ENCODE measurements at places on chromosomes 13 and 19.

DNA sequence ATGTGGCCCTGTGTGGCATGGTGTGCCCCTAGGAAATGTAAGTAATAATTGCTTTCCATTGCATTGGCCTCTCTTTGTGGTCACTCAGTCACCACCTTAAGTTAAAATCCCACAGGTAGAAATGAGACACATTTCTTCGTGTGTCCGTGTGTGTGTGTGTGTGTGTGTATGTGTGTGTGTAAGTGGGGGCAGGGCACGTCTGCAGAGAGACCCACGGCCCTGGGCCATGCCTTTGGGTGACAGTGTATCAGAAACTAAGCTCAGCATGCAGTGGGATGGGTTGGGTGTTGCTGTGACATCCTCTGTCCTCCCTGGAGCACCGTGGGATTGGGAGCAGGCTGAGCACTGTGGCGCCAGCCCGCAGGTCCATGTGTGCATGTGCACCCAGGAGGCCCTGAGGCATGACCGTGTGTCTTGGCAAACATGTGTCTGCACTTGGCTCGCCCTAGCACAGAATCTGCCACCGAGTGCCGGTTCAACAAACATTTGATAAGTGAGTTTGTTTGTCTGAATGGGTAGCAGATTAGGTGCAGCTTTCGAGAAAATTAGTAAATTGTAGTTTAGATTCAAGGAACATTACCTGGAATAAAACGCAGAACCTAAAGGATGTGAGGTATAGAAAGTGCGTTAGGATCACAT is 91.8 kb downstream of the WTIP start:
- no peak for DNase-seq

GRCh38 chr13:110123041-110123809 is 183.7 kb downstream of the COL4A1 start:
- DNase-seq: no peak

GRCh38 chr19:1276628-1277022 is 1.3 kb downstream of the FAM174C start:
- DNase-seq: no peak

DNA sequence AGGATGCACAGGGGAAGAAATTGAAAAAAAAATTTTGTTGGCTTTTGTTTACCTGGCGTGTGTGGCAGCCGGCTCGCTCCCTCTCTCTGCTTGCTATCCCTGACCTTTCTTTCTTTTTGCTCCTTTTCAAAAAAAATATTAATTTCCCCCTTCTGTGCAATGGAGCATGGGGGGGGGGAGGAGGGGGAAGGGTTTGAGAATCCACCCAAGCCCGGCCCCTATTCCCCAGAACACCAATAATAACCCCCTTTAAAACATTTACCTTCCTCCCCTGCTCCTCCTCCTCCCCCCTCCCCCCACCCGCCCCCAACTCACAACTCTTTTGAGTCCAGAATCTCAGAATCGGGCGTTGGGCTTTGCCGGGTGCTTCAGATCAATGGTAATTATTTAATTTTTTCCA is 28.4 kb downstream of the NFIX start:
- peak; percentile 51 for DNase-seq

DNA sequence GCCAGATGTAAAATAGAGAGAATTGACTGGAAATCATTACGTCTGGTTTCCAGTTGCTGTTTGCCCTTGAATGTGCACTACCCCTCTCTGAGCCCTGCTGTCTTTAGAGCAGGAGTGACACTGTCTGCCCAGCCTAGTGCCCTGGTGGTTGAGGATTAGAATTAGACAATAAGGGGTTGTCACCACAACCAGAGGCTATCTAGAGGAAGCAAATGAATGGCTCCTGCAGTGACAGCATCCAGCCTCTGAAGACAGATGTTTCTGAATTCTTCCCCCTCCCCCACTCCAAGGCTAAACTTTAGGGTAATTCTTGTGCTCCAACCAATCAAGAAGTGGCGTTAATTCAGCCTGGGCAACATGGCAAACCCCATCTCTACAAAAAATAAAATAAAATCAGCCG is 2.0 kb downstream of the RAB8A start:
- DNase-seq: no peak

- DNase-seq: no peak
These were observed 4.1 kb upstream of the CIRBP start for GRCh38 chr19:1264801-1265614.

DNA sequence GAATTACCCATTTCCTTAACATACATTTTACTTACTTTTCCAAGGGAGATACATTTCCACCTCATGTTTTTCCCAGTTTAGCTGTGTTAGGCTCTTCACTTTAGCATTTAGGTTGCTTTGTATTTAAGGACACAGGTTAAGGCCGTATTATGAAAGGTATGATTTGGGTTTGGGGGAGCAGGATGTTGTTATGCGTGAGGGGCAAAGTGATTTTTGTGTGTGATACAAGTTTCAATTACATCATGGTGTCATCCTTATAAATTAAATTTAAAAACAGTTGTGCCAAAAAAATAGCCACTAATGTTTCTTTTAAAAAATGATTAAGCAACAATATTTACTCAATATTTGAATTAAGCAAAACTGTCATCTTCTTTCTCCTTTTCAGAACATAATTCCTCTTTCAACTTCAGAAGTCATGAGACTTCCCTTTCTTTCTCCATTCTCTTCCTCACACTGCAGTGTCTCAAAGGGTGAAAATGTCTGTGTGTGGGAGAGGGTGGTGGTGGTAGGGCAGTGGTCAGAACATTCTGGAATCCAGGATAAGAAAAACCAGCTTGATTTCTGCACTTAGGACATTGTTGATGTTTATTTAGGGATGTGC is 126.2 kb downstream of the KCNRG start:
- DNase-seq: no peak

DNA sequence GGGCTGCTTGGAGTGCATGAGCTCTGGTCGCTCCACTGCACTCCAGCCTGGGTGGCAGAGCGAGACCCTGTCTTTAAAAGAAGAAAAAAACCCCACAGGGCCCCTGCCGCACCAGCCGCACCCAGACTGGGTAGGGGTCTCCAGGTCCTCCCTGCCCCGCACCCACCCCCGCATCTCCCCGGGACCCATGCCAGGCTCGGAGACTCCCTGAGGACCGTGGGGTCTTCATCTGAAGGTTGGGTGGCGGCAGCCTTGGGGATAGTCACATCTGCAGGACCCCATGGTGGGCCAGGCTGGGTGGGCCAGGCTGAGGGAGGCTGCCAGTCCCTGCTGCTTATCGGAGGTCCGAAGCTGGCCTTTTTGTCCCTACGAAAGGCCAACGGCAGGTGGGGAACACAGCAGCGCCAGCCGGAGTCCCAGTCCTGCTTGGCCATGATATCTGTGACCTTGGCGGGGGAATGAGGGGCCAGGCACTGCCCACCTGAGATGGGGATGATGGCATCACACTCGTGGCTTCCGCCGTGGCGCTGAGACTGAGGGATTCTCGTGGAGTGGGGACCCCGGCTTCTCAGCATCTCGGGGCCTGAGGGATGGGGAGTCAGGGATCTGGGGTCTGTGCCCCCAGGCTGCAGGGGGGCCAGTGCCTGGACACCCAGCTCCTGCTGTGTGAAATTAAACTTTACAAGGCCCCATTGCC is 11.1 kb downstream of the EFNA2 start:
- no peak for DNase-seq

DNA sequence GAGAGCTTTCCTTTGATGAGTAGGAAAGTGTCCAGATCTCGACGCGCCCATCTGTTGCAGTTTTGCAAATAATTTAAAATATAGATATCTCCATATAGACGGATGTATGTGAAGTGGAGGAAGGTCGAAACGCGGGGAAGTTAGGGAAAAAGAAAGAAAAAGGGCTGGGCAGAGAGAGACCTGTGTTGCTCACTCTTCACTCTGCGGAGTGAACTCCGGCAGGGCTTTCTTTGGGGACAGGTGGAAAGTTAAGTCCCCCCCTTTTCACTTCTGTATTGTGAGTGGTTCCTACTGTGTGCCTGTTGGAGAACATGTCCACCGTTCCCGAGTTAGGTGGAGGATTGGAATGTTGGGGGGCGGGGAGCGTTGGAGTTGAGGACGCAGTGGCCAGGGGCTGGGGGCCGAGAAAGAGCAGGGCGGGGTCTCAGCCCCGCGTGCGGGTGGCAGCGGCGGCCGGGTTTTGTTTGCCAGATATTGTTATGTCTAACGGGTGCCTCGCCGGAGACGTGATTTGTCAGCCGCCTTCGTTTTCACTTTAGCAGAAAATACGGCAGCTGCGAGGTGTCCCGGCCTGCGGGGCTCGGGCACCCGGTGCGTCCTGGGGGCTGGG is 145.1 kb upstream of the ZNF536 start:
- DNase-seq: no peak

DNA sequence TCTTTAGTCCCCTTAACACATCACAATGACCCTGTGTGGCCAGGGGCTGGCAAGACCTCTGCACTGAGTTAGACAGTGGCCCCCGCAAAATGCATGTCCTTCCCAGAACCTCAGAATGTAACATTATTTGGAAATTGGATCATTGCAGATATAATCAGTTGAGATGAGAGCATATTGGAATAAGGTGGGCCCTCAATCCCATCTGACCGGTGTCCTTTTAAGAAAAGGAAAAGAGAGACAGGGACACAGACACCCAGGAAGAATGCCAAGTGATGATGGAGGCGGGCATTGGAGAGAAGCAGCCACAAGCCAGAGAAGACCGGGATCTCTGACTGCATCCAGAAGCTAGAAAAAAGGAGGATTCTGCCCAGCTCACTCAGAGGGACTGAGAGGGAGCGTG is 1.8 kb downstream of the FAM187B start:
- no peak for DNase-seq

GRCh38 chr13:77981281-77981881 is 62.8 kb upstream of the EDNRB start:
- no peak for DNase-seq

DNA sequence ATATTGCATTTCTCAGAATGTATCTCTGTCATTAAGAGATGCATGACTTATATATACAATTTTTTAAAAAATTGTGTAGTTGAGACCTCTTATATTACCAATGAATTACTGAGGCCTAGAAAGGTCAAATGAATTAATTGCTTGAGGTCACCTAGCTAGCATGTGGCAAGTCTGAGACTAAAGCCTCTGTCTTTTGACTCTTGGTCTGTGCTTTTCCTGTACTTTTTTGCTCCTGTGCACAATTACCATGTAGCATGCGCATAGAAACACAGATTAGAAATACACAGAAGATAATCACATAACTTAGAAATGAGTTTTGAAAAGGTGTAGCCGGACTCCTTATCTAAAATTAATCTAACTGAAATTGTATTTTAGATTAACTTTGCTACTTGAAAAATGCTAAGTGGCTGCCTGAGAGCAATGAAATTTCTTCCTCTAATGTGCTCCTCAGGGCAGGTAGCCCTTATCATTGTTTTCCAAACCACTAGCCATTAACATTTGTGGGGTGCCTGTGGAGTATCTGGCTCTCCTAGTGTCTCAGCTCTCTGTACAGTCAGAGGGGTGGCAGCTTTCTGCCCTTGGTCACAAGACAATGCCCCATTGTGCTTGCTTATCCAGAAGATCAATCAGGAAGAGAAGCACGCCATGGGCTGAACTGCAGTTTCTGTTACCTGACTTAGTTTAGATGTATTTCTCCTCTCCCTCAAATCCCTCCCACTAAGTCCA is 119.6 kb downstream of the RFC3 start:
- DNase-seq: no peak

- peak; percentile 50 for DNase-seq
These were observed 43.8 kb downstream of the DCT start for GRCh38 chr13:94435604-94436226.

DNA sequence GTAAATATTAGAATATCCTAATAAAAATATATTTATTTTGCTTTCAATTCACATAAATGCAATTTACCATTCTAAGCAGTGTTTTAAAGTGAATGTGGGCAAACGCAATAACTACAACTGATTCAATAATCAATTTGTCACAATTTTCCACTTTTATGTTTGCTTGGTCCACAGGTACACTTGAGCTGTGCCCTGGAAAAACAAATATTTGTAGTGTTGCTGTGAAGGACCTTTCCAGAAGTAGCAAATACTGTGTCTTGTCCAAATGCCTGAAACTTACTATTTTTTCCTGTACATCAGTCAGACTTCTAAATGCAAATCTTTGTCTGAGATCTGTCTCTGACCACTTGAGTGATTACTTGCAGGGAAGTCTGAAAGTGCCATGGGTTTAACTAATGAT is 845.8 kb upstream of the SLITRK5 start:
- no peak for DNase-seq

DNA sequence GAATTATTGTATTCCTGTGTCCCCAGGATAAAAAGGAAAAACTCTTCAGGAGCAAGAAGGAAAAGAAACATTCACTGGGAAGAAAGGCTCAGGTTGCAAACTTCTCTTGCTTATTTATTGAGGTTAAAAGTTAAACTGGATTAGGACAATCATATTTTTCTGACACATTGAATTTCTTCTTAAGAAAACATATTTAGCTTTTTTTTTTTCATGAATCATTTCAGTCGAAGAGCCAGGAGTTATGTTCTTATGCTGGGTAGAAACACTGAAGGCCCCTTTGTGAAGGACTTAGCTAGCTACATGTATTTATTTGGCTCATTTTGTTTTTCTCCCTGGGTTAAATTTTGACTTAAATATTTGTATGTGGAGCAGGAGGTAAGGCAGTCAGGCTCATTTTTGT is 434.0 kb downstream of the KLF5 start:
- no peak for DNase-seq

GRCh38 chr13:39602277-39602613 is 748 bp downstream of the LHFPL6 start:
- no peak for DNase-seq

- no peak for DNase-seq
These were observed 525.1 kb downstream of the MYO16 start for GRCh38 chr13:109154546-109154945.

DNA sequence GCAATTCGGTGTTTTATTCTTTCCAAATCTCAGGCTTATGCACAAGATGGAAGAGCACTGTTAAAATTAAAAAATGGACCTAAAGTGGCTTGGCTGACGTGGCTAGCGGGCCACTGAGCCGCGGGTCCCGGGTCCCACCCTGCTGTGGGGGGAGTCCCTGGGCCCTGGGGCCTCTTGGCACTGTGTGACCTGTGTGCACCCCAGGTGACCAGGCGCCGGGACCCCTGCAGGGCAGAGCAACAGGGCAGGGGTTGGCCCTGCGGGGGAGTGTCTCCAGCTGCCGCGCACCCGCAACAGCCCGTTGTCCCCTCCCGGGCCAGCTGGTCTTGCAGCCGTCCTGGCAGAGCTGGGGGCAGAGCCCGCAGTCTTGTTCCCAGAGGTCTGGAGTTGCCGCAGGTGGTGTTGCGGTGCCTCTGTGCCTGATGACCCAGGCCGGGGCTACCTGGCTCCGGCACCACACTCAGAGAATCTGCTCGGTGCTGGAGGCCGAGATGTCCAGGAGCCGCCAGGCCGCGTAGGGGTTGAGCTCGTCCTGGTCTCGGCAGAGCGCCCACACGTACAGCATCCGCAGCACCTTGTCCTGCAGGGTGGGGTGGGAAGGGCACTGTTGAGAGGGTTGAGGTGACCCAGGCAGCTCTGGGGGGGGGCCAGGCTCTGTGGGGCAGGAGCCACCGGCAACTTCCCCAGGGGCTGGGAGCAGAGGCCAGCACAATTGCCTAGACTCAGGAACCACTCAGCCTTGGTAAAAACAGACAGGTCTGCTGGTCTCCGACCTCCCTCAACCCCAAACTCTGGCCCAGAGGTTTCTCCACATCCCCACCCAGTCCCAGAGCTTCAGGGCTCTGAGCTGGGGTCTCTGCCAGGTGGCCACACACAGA is 1.0 kb upstream of the CTXN1 start:
- DNase-seq: no peak
